Renal cortical epithelial cell (primary cell): ENCODE measurements at places on chromosomes 6 and 20.

DNA sequence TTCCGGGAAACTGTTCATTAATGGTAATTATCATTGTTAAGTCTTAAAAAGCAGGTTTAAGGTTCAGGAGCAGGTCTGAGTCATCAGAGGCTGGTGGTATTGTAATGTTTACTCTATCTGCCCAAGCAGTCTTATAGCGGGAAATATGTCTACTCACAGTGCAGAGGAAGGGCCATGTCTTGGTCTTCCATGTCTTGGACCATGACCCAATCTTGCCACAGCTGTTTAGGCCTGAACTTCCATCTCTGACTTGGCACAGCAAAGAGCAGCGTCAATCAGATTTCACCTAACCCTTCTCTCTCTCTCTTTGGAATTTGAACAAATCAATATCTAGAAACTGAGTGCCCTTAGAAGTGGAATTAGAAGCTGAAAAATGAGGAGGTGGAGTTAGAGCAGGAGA, 25.8 kb downstream of the SLC2A12 start:
- peak; percentile 80 for DNase-seq

- DNase-seq: no peak
These were observed 253.8 kb downstream of the NKAIN2 start for GRCh38 chr6:124057461-124057860.

- DNase-seq: no peak
These were observed 253.0 kb downstream of the QKI start for GRCh38 chr6:163667372-163668060.

DNA sequence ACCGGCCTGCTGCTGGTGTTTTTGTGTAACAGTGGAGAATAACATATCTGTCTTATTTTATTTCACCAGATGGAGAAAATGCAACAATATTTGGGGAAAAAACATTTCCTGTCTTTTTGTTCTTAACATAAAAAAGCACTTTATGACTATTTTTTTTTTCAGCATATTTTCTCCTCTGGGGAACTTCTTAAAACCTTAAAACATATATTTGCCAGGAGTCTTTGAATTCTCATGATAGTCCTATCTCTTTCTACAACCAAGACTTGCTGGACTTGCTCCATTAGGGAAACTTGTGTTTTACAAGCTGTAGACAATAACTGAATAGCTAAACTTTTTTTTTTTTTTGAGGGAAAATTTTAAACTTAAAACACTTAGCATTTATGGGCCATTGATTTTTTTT, 98.6 kb upstream of the PRDM1 start:
- DNase-seq: no peak

DNA sequence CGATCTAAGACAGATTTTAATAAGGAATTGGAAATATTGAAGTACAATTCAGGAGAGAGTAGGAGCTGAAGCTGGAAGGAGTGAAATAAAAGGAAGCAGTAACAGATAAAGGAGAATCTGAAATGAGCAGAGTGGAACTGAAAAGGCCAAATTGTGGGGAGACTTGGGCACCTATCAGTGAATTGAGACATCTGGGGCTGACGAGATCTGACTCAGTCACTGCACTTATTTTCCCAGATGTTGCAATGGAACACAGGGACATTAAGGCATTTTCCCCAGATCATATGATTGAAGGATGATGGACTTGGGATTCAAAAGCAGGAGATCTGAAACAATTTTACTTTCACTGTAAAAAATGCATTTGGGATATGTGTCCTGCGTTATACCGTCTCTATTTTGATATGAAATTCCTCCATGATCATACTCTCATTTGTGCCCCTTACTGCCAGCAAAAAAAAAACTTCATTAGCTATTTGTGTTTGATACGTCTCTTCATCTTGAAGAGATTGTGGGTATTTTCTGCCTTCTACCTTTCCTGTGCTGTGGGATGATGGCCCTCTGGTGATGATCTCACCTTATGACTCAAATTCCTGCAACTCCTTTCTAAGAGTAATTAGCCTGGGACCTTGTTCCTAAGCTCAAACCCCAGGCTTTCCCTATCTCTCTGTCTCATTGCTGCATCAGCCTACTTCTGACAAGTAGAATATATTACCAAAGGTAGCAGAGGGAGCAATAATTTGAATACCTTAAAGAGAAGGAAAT, 278.5 kb upstream of the MAN1A1 start:
- DNase-seq: peak; percentile 51

- DNase-seq: peak; percentile 77
These were observed 248.5 kb downstream of the BTBD3 start for GRCh38 chr20:12166053-12166717.

DNA sequence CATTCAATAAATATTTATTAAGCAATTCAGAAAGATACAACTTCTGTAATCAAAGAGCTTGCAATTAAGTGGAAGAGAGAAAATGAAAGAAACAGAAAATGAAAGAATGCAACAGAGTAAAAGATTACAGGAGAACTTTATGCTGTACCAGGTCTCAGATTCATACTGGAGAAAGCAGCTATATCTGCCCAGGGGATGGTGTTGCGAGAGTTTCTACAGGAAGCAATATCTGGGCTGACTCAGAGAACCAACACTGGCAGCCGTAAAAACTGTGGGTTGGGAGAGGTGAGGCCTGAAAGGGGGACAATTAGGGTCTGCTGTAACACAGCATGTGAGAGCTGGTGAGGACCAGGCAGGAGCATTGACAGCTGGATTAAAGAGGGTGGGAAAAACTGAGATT, 256.7 kb upstream of the TCF21 start:
- peak; percentile 74 for DNase-seq

- no peak for DNase-seq
These were observed 277.0 kb upstream of the PTCHD4 start for GRCh38 chr6:48388044-48388443.

GRCh38 chr6:16885411-16886160, 124.3 kb upstream of the ATXN1 start:
- DNase-seq: no peak

DNA sequence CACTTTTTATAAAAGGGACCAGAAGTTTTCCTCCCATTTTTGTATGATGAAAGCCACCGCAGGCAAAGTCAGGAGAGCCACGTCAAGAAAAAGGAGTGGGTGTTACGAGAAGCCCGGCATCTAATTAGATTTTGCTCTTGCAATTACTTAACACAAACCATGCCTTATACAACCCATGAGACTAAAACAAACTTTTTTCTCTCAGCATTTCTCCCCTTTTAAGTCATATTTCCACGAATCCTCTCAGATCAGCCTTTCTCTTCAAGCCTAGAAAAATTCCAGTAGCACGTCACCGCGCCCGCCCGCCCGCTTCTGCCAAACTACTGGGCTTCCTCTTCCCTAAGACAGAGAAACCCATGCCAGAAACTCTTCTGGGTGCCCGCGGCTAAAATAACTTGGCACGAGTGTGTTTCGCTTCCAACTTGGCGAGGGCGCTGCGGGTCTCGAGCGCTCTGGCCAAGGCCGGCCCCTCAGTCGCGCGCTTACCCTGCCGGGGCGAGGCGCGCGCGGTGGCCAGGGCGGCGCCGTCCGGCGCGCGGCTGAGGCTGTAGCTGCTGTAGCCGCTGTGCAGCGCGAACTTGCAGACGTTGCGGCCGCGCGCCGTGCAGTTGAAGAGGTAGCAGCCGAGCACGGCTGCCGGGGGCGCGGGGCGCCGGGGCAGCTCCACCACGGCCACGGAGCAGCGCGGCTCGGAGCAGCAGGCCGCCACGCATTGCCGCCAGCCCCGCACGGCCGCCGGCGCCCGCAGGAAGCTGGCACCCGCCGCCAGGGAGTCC, 1.0 kb downstream of the LRP11 start:
- DNase-seq: peak; percentile 65

- no peak for DNase-seq
These were observed 95.7 kb upstream of the GGTLC1 start for GRCh38 chr20:24084281-24084680.

- DNase-seq: no peak
These were observed 35.0 kb upstream of the TULP1 start for GRCh38 chr6:35547676-35548075.

DNA sequence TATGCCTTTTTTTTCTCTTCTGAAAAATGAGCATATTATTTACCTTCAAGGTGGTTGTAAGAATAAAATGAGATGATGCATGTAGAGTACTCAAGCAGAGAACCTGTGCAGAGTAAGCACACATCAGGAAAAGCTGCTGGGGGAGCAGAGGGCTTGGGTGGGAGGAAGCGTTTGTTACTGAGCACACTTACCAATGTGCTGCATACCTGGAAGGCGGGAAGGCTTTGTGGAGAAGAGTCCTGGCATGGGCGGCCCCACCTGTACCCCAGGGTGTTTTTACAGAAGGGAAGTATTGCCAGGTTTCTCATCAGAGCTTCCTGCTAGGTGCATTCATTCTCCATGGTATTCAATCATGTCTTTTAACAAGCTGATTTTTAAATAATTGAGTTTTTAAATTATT, 52.9 kb downstream of the CSE1L start:
- DNase-seq: no peak

DNA sequence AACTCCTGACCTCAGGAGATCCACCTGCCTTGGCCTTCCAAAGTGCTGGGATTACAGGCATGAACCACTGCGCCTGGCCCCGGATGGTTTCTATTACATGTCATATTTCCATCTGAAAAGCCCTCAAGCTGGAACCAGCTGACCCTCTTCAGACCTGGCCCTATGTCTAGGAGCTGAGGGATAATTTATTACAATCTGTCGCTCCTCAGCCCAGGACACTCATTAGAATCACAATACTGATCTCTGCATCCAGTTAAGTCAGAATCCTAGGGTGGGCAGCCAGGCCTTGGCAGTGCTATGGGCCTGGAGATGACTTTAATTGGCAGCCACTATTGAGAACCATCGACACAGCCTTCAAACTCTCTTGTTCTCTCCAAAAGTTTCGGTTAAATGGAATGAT, 162.6 kb upstream of the SNX9 start:
- no peak for DNase-seq

DNA sequence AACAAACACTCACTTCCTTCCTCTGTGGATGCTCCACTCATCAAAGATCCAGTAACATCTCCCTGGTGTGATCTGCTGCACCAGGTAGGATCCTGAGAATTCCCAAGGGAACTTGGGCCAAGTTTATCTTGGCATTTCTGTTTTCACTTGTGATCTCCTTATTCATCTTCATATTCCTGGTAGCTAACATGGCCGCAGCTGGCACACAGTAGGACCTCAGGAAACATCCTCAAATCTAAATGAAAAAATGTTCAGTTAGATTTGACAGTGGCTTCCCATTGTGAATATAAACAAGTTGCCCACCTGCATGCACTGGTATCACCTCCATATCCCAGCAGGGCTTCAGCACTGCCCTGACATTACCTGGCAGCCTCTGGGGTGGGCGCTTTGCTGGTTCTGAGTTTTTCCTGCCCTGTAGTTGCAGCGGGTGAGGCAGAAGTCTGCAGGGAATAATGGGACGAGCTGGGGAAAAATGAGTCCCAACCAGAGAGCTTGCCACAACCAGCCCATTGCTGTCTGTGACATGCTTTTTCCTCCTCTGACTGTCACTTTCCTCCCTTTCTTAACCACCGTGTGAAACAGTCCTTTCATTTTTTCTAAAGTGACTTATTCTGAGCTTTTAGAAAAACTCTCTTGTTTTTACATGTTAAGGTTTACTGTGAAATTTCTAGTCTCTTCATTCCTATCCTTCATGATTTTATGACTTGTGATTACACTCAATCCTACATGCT, 9.4 kb upstream of the DSTN start:
- no peak for DNase-seq

- no peak for DNase-seq
These were observed 15.6 kb downstream of the NSFL1C start for GRCh38 chr20:1450926-1451491.

GRCh38 chr20:17809362-17810061, 109.7 kb downstream of the BANF2 start:
- DNase-seq: no peak

DNA sequence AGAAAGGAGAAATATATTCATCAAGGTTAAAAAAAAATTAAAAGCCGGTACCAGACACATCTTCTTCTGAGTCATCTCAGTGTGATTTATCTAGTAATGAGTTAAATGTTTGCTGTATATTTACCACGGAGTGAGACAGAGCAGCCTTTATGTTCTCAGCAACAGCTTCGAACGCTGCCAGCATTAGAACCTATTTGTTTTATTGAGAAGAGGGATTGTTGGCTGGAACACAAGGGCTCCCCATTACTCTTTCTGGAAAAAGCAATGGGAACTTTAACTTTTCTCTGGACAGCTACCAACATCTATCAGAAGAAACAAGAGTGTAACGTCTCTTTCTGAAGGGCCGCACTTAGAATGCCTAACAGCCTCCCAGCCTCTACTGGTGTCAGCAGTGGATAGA, 105.3 kb upstream of the TAB2 start:
- DNase-seq: no peak

- peak; percentile 96 for DNase-seq
These were observed 80.7 kb upstream of the CCN6 start for GRCh38 chr6:111973118-111973761.

DNA sequence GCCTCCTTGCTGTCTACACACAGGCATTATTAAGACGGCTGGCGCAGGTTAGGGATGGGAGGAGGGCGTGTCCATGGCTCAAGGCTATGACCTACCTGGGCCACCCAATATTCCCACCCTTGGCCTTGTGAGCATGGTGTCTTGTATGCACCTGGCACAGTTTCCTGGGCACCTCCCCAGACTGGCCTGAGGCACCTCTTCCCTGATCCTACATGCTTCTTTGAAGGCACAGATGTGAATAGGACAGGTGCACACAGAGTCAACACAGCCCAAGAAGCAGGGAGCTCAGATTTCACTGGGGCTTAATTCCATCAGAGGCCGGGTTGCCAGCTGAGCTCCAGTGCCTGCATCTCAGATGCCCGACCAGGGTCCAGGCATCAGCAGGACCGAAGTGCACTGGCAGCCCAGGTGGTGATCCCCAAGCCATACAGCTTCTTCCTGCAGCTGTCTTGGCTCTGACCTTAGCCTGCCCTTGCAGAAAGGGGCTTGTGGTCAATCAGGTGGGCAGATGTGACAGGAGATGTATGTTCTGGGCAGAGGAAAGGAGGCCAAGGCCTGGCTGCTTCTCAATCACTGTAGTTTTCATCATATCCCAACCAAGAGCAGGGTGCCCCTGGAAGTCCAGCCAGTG, 287.7 kb downstream of the CLIC5 start:
- DNase-seq: no peak

- DNase-seq: no peak
These were observed 223.8 kb downstream of the NRN1 start for GRCh38 chr6:5782783-5783547.

DNA sequence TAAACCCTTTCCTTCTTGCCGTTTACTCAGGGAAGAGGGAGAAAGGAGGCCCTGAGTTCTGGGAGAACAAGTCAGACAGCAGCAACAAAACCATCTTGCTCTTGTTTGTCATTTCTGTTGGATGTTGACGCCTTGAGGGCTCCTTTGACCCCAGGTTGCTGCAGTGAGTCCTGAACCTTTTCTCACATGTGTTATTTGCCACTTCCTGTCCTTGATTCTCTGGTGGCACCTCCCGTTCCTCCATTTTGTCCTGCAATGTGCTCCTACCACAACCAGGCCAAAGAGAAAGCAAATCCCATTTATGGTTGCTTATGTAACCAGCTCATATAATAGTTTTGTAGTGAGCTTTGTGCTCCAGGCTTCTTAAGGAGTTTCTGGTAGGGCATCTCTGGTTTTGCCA, 66.6 kb upstream of the ADGRF4 start:
- DNase-seq: no peak

GRCh38 chr20:20638878-20639277, 73.6 kb downstream of the RALGAPA2 start:
- DNase-seq: no peak

GRCh38 chr6:35587167-35587566, 74.5 kb upstream of the TULP1 start:
- DNase-seq: no peak

- no peak for DNase-seq
These were observed 193.6 kb downstream of the NKAIN2 start for GRCh38 chr6:123997223-123997622.
